Midbrain (tissue), 1 donor: ENCODE measurements at places on chromosomes 3 and 15.

- DNase-seq, result no peak
These were observed 55.2 kb upstream of the GBE1 start for GRCh38 chr3:81816473-81817250.

DNA sequence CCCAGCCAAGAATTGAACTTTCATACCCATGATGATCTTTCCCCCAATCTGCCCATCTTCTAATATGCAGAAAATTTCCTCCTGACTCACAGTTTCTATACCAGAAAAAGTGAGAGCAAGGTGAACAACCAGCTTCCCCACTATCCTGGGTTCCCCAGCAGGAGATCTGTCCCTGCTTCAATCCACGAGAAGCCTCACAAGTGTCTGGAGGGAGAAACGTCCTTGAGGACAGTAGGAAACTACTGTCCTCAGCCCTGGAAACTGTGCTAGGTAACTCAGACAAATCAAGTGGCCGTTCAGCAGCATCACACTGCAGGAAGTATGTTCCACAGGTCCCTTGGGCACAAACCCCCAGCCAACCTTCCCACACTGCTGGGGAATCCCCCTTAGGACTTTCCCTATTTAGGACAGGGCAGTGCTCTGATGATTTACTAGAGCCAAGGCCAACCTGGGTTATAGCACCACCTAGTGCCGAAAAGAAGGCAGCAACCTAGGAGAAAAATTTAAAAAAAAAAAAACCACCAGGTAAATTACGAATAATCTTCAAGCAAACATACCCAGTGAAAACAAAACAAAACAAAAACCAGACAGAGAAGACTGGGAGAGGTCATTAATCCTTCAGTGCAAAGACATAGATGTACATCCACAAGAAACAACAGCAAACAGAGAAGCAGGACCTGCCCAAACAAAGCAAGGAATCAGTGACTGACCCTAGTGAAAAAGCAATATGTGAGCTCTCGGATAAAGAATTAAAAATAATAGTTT is 36.0 kb downstream of the MORC1 start:
- DNase-seq, result no peak

DNA sequence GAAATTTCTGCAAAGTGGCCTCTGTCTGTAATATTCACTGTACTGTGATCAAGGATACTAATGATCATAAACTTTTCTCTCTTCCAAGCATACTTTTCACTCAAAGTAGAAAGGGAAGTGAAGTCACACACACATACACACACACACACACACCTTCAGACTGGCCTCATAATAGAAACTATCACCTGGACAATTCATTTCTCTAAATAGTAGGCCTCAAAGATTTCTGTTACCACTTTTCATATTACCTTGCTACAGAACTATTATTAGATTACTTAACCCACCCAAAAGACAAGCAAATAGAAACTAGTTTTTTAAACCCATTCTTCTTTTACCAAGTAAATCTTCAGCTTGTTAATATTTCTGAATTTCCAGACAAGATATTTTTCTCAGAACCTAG is 12.2 kb downstream of the CPB1 start:
- no peak for DNase-seq

GRCh38 chr3:18111796-18112232 is 313.3 kb downstream of the SATB1 start:
- DNase-seq, result no peak

- no peak for DNase-seq
These were observed 261.4 kb downstream of the ZMAT3 start for GRCh38 chr3:178810181-178810580.

GRCh38 chr3:34011171-34012101 is 213.0 kb downstream of the PDCD6IP start:
- no peak for DNase-seq

DNA sequence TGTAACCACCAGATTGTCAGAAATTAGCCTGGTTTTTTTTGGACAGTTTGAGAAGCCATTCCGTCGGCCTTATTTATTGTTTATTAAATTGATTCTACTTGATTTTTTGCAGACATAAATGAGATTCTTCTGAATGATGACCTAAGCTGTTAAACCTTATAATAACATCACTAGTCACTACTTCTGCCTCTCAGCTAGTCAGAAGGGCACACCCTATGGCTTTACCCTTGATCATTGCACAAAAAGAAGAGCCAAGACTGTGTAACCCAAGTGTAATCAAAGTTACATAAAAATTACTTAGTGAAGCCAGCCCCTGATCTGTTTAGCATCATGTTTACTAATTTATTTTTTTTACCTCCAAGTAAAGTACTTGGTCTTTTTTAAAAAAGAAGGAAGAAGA is 64.3 kb downstream of the CHL1 start:
- no peak for DNase-seq

DNA sequence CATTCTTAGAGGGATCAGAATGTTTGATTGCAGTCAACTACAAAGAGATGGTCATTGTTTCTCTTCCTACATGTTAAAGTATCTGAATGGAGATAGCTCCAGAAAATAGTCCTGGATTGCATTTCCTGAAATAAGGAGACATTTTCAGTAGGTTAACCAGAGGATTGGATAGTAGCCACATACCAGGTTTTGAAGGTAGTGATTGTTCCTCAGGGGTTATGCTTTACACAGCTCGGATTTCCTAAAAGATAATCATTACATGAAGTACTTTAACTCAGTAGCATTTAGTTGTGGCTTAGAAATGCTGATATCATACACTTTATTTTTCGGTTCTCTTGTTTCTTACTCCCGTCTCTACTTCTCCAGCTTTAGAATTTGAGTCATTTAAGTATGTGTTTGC is 10.3 kb downstream of the DNAJB11 start:
- DNase-seq, result no peak

DNA sequence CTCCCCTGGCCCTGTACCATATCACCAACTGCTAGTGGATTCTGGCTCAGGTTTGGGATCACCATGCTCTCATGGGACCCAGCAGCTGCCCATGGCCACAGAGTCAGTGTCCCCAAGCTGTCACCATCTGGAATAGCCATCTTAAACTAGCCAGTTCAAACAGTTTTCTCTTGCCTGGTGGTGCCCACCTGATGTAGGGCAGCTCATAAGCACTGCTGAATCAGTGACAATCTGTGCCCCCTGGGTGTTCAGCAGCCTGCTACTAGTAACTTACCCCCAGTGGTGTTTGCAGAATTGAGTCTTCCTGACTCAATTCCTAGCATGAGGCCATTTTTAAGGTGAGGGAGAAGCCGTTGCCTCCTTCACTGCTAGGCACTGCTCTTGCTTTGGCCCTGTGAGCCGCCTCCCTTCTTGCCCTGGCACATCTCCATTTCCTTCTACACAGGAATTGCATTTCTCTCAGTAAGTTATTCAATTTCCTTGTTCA is 7.9 kb downstream of the RPSA start:
- no peak for DNase-seq

DNA sequence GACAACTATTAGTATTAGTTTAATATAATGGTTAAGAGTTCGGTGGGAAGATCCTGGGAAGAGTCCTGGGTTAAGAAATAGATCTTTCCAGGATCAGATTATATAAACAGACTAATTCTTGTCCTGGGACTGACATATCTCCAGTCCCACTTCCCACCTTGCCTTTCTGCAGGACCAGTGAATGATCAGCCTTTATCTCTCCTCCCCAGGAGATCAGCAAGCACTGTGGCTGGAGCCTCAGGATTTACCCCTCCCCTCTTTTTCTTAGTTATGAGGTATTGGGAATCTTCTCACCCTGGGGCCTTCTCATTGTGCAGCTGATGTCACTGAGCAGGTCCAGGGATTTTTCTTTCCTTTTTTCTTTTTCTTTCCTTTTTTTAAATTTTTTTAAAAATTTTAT is 135.7 kb upstream of the UMPS start:
- no peak for DNase-seq

DNA sequence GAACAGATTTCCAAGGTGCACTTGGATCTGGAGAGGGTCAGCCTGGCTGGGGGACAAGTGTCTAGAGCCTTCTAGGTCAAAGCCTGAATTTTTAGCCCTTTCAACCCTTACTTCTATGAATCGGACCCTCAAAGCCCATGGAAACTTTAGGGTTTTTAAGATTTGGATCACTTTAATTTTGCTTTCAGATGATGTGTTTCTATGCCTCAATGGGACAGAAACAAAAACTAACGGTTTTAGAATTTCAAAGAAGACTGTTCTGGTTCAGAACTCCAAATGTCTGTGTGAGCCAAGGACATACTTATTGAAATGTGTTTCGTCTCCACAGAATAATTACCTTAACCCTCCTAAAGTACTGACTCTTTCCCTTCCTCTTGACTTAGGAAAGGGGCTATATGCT is 266.7 kb downstream of the LRTM1 start:
- DNase-seq, result no peak

DNA sequence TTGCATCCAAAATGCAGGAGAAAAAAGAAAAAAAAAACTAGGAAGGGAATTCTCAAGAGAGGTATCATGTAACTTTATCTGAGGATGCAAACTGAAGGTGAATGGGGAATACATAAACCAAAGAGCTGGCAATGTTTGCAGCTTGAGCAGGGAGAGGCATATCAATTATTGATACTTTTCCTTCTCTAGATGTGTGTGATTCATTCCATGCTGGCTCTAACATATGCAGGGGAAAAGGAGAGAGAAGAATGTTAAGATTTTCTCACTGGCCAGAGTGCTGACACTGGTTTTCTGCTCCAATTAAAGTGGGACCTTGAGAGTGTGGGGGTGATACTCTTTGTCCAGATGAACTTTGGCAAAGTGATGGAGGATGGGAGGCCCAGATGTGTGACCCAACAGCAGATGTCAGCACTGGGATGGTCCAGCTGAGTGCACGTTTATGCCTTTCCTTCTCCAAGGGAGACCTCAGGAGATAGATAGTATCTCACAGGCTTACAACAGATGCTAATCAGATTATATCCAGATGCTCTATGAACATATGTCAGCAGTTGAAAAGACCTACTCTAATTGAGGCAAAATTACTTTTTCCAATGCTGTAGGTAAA is 50.0 kb upstream of the PSMD6 start:
- DNase-seq, result no peak

GRCh38 chr15:32718227-32718820 is 520 bp downstream of the GREM1 start:
- no peak for DNase-seq

- DNase-seq, result no peak
These were observed 5.2 kb downstream of the GPX1 start for GRCh38 chr3:49352890-49353421.
